ENCODE measurements at places on chromosomes 7 and 10.

GRCh38 chr7:1951159-1951536, 281.1 kb downstream of the ELFN1 start:
- DNase-seq, result peak; percentile 47

- peak; percentile 90 for DNase-seq
Measured at GRCh38 chr10:110512461-110513187, 14.9 kb downstream of the DUSP5 start.

- no peak for DNase-seq
Measured at GRCh38 chr7:30697719-30698460, 15.6 kb upstream of the CRHR2 start.

DNA sequence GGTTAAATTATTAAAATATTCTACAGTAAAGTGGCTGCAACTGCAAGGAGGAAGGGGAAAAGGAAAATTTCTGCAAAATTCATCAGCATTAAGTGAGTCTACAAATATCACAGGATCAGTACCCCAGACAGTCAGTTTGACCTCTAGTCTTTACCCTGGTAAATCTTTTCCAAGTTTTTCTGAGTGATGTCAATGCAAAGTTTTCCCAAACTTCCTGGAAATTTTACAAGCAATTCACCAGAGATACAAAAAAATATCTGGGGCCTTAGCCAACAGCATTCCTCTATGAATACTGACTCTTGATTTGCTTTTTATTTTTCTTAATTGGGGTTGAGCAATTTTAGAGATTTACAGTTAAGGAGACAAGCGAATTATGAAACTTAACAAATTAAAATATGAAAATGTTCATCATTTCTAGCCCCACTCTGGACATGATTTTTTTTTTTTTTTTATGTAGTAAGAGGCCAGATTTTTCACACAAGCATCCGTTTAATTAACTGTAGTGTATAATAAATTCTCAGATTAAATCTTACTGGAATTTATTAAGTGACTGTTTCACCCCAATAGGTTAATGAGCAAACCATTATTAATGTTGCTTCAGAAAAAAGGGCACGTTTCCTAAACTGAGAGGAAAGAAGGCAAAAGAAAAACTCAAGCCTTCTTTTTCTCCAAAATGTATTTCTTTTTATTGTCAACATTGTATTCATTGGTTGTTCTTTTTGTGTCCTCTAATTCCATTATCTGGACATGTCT, 539.5 kb upstream of the FZD8 start:
- DNase-seq, result no peak

GRCh38 chr10:24215196-24215595, 6.3 kb downstream of the KIAA1217 start:
- no peak for DNase-seq

GRCh38 chr7:19772306-19772705, 1.1 kb downstream of the TMEM196 start:
- DNase-seq, result no peak

GRCh38 chr7:140249036-140249806, 72.4 kb upstream of the KDM7A start:
- no peak for DNase-seq

DNA sequence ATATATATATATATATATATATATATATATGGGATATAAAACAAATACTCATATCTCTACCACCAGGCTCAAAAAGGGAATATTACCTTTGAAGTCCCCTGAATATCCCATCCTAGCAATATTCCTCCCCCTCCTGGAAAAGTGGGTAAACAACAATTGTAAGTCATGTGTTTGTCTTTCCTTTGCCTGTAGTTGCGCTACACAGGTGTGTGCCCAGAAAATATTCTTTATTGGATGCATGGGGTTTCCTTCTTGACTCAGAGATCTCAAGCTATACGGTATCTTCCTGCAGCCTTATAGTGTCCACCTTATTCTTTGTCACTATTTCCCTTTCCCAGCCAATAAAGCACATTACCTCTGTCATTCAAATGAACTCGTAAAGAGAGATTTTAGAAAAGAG, 54.2 kb downstream of the MET start:
- DNase-seq, result no peak

- DNase-seq, result no peak
Measured at GRCh38 chr10:125080296-125080695, 80.1 kb downstream of the CTBP2 start.

GRCh38 chr10:103789771-103790201, 65.6 kb downstream of the SH3PXD2A start:
- DNase-seq, result peak; percentile 32

- DNase-seq, result peak; percentile 65
Measured at GRCh38 chr7:108311446-108312168, 144.6 kb downstream of the NRCAM start.

GRCh38 chr7:120216947-120217346, 56.0 kb upstream of the KCND2 start:
- no peak for DNase-seq

DNA sequence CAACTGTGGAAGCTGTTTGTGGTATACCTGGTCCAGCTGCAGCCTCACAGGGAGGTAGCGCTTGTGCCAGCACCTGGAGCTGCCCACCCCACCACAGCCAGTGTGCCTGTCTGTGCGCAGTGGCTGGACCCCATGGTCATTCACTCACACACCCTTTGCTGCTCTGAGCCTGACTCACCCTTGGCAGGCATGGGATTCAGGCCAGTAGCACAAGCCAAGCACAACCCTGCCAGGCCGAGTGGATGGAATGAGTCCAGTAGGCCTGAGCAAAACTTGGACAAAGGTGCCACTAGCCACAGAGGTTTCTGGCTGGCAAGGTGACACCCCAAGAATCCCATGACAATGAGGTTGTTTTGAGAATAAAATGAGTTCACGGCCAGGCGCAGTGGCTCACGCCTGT, 19.0 kb downstream of the RBM48 start:
- DNase-seq, result no peak

DNA sequence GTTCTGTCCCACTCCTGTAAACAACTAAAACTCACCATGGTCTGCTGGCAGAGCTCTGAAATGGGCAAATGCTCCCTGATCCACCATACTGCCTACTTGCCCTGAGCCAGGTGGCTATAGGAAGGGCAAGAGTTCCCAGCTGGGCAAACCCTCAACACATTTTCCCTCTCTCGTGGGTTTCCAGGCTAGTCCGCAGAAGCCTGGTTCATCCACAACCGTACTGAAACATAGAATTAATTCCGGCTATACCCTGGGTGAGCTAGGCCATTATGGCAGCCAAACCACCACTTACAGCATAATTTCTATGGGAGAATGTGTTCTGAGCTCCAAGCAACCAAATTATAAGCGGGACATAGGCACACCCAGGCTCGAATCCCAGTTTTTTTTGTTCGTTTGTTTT, 20.1 kb upstream of the DDIT4 start:
- DNase-seq, result no peak

GRCh38 chr10:121610798-121611323, 12.6 kb upstream of the FGFR2 start:
- no peak for DNase-seq

DNA sequence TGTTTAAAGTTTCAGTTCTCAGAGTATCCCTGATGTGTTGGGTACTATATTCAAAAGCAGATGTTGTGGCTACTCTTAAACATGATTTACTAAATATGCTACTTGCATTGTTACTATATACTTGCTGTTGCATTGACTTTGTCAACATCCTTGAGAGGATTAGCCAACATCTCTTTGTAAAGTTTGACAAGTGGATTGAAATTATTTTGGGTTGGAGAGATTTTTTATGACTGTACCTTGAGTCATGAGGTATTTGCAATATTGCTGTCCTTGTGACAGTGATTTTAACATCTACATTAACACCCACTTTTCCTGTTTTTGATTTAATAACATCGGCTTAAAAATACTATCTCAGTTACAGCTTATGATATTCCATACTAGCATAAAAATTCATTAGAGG, 31.9 kb downstream of the MRC1 start:
- peak; percentile 79 for DNase-seq

DNA sequence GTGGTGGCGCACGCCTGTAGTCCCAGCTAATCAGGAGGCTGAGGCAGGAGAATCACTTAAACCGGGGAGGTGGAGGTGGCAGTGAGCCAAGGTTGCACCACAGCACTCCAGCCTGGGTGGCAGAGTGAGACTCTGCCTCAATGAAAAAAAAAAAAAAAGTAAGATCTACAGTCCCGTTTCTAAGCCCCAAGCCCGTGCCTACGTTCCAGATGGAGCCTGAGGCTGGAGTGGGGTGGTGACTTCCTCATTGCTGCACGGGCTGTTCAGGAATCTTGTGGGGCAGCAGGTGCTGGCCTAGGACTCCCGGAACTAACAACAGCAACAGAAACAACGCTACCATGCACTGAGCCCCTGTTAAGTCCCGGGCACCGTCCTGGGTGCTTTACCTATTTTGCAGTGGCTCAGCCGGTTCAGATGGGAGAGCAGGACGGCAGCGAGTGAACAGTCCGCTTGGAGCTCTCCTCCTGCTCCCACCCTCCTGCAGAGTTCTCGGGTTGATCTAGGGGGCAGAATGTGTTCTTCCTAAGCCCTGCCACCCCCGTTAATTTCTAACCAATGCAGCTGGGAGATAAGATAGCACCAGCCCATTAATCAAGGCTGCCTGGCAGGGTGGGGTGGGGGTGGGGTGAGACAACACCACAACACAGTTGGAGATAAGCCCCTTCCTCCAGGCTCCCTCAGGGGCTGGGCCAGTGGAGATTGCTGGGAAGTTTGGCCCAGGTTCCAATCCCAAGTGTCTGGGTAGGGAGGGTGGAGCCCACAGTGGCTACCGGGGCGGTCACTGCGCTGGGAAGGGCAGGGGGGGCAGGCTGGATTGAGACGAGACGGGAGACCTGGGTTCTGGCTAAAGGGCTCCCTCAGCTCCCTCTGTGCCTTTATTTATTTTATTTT, 17.0 kb upstream of the SFRP5 start:
- DNase-seq, result no peak

GRCh38 chr10:36464291-36464690, 661.1 kb upstream of the ANKRD30A start:
- no peak for DNase-seq

DNA sequence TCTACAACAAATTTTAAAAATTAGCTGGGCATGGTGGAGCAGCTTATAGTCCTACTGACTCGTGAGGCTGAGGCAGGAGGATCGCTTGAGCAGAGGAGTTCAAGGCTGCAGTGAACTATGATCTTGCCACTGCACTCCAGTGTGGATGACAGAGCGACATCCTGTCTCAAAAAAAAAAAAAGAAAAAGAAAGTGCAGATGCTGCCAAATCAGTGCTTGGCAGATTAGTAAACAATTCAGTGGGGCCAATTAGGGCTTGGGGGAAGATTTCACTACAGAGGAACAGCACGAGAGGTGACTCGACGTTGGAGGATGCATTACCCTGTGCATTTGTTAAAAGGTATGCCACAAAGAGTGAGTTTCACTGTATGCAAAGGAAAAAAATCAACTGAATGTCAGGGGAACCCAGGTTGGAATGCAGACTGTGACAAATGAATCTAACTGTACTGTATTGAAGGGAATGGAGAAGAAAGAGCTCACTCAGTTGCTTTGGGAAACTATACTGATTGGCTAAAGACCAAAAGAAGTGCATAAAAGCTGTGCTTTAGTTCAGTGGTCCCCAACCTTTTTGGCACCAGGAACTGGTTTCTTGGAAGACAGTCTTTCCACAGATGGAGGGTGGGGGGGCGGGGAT, 31.6 kb downstream of the GARIN1A start:
- DNase-seq, result no peak

DNA sequence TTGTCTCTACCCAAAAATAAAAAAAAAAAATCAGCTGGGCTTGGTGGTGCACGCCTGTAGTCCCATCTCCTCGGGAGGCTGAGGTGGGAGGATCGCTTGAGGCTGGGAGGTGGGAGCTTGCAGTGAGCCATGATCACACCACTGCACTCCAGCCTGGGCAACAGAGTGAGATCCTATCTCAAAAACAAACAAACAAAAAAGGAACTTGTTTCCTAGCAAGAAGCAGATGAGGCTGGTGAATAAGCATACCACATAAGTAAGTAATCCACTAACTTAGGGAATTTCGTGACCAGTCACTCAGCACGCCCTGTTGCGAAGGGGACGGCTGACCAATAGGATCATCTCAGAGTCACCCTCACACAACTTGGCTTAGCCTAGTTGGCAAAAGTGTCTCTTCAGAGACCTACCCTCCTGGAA, 64.6 kb downstream of the CUX1 start:
- DNase-seq, result peak; percentile 92

- DNase-seq, result no peak
Measured at GRCh38 chr10:78931321-78932053, 137.3 kb upstream of the ZMIZ1 start.

- DNase-seq, result no peak
Measured at GRCh38 chr7:10706875-10707493, 266.7 kb upstream of the PHF14 start.

GRCh38 chr7:115217373-115217772, 295.5 kb downstream of the MDFIC start:
- DNase-seq, result peak; percentile 5

DNA sequence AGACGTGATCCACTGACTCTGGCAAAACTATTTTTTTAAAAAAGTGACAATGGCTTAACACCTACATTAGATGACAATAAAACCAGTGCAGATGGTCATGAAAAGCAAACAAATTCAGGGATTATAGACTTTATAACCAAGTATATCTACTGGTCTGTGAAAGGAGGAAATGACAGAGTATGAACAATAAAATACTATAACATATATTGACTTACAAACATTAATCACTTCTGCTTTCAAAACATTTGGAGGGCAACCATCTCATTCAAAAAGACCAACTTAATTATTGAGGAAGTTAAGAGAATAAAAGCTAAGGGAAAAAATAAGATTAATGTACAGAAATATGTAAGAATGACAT, 34.8 kb downstream of the JMJD1C start:
- peak; percentile 16 for DNase-seq

DNA sequence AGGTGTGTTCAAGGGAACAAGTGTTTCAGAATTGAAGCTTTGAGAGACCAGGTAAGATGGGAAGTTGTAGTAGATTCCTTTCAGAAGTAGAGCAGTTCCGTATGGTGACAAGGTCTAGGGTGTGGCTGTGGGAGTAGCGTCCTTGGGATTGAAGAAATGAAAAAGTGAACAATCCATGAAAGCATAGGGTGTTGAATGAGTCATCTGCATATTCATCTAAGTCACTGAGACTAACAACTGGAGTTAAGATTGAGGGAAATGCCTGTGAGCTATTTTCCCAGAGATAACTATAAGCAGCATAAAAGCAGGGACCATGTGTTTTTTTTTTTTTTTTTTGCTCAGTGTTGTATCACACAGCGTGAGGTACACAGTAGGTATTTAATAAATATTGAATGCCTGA, 134.8 kb downstream of the PHTF2 start:
- peak; percentile 60 for DNase-seq

GRCh38 chr10:13989616-13990015, 341.1 kb downstream of the FRMD4A start:
- DNase-seq, result no peak

- no peak for DNase-seq
Measured at GRCh38 chr7:6615723-6616555, 529 bp downstream of the ZNF853 start.
